RWPE2 (cell line): ENCODE measurements at places on chromosomes 3 and 15.

GRCh38 chr3:56111606-56112304 is 356.5 kb downstream of the ERC2 start:
- no peak for DNase-seq

- DNase-seq: no peak
Observed at GRCh38 chr3:37103103-37103808, 71.1 kb downstream of the LRRFIP2 start.

DNA sequence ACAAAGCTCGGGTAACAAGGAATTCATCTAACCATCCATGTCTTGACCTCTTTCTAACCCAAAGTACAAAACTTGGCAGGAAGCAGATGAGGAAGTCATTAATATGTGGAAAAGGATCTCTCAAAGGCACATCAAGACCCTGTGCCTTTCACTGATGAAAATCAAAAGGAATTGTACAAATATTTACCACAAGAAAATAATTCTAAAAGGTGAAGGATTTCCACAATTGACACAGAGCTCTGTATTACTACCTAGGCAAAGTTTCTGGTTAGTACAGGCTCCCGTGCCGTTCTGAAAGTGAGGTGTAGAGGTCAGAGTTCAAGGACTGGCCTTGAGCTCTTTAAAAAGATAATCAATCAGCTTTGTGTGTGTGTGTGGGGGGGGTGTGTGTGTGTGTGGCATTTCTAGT is 239.7 kb upstream of the ICE2 start:
- no peak for DNase-seq

DNA sequence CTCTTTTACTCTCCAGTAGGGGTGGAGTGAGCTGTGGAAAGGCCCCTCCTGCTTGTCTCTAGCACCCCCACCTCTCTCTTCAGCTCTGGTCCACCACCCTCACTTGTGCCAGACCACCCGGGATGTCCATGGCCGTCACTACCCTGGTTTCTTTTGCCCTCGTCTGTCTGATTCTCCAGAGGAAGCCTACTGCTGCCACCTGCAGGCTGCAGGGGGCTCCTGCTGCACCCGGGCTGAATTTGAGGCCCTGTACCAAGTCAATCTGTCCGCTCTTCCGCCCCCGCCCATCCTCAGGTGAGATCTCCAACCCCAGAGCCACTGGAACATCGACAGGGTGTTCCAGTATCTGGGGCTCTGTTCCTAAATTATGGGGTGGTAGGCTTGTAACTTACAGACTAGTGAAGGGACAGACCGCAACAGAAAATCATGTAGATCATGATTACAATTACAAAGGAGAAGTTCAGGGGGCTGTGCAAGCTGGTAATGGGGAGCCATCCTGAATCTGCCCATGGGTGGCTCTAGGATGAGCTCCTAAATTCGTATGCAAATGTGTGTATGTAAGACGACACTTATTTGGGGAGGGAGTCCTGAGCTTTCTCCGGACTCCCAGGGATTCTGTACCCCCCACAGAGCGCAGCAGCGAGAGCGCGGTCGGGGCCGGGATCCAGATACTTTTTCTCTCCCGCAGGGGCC is 683 bp upstream of the UNC45A start:
- peak; percentile 95 for DNase-seq

DNA sequence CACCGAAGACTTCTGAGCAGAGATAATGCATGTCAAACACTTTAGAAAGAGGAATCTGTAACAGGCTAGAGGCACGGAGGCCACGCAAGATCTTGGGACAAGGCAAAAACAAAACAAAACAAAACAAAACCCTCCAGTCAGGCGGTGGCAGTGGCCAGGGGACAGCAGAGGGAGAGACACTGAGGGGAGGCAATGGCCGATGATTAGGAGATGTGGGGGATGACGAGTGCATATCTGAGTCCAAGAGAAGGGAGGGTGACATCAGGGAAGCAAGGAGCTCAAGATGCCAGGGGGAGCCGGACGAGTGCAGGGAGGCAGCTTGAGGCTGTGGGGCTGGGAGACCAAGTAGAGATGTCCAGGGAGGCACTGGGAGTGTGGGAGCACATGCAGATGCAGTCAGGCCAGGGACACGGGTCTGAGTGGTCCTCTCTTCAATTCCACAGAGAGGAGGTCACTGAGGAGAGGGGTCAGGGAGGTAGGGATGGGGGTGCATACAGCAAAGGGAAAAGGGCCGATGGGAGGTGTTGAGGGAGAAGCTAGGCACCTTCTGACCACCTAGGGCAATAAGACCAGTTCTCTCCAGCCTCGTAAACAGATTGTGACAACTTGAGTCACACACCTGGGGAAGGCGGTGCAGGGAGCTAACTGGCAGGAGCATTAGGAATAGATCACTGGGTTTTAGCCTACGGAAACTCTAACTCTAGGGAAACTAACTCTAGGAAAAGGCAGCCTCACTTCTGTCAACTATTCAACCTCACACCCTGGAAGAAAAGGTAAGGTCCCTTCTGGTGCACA is 29.6 kb downstream of the SLCO2A1 start:
- no peak for DNase-seq

- DNase-seq: no peak
Observed at GRCh38 chr3:139285691-139286090, 58.1 kb upstream of the MRPS22 start.

DNA sequence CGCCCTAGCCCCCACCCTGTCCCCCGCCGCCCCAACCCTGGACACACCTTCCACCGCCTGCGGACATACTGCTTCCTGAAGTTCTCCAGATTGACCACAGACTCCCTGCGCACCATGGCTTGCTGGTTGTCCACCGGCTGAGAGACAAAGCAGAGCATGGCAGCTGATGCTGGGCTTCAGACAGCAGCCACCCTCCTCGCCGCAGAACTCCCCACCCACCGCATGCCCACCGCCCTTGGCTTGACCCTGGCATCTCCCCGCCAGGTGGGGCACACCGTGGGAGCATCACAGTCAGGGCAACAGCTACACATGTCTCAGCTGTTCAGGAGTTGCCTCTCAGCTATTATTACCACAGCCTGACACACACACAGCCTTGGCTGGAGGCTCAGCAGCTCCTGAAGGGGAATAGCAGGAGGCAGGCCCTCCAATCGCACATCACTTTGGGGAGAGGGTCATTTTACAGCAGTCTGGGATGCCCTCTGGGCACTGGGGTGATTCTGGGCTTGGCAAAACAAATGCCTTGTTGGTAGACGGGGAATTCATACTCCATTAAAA is 78.4 kb upstream of the HERC1 start:
- no peak for DNase-seq

GRCh38 chr3:13689373-13690260 is 140.7 kb downstream of the FBLN2 start:
- no peak for DNase-seq

DNA sequence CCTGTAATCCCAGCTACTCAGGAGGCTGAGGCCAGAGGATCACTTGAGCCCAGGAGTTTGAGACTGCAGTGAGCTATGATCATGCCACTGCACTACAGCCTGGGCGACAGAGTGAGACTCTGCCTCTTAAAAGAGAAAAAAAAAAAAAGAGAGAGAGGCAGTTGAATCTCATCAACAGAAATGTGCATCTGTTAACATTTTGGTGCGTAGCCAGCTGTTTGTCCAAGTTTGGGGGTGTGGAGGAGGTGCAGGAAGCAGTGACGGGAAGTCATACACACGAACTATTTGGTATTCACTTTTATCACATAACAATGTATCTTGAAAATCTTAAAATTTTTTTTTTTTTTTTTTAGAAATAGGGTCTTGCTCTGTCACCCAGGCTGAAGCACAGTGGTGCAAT is 18.2 kb upstream of the CEMIP start:
- no peak for DNase-seq

DNA sequence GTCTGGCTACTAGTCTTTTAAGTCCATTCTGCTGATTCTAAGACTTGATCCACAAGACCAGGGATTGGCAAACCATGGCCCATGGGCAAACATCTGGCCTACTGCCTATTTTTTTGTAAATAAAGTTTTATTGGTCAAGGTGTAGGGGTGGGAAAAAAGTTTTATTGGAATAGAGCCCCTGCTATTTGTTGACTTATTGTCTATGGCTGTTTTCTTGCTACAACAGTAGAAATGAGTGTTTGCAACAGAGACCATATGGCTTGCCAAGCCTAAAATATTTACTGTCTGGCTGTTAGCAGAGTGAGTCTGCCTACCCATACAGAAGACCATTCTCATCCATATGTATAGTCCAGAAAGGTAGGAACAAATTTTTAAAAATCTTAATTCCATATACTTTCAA is 106.4 kb downstream of the PTPRG start:
- DNase-seq: no peak

DNA sequence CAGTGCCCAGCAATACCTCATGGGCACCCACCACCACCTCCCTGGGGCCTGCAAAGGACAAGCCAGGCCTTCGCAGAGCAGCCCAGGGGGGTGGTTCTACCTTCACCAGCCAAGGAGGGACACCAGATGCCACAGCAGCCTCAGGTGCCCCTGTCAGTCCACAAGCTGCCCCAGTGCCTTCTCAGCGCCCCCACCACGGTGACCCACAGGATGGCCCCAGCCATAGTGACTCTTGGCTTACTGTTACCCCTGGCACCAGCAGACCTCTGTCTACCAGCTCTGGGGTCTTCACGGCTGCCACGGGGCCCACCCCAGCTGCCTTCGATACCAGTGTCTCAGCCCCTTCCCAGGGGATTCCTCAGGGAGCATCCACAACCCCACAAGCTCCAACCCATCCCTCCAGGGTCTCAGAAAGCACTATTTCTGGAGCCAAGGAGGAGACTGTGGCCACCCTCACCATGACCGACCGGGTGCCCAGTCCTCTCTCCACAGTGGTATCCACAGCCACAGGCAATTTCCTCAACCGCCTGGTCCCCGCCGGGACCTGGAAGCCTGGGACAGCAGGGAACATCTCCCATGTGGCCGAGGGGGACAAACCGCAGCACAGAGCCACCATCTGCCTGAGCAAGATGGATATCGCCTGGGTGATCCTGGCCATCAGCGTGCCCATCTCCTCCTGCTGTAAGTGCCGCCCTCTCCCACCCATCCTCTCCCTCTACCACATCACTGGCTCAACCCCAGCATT is 19.2 kb upstream of the BFSP2 start:
- no peak for DNase-seq

DNA sequence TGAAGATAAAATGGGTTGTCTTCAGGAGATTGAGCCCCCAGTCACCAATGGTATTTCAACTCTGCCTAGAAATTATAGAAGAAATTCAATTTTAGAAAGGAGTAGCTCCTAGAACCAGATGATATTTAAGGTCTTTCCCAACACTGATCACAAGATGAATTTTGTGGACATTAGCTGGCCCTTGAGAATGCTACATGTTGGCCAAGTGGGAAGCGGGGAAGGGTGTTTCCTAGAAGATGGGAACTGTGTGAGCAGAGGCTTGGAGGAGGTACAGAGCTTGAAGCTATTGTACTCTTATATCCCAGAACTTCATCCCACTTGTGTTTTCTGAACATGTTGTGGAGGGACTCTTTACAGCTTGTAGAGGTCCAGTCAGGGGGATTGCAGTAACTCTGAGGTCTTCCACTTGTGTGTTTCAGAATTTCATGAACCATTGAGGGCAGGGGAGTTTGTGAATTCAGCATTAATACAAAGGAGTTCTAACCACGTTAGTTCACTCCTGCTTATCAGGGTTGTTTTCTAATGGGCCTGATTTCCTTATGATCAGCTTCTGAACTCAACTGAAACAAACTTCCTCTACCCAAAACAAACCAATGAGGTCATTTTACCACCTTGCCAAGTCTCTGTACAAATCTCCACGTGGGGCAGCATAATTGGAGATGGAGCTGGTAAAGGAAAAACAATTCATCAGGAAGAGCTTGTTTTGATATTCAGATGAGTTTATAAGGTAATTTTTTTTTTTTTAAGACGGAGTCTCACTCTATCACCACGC is 152.6 kb upstream of the TPM1 start:
- no peak for DNase-seq

DNA sequence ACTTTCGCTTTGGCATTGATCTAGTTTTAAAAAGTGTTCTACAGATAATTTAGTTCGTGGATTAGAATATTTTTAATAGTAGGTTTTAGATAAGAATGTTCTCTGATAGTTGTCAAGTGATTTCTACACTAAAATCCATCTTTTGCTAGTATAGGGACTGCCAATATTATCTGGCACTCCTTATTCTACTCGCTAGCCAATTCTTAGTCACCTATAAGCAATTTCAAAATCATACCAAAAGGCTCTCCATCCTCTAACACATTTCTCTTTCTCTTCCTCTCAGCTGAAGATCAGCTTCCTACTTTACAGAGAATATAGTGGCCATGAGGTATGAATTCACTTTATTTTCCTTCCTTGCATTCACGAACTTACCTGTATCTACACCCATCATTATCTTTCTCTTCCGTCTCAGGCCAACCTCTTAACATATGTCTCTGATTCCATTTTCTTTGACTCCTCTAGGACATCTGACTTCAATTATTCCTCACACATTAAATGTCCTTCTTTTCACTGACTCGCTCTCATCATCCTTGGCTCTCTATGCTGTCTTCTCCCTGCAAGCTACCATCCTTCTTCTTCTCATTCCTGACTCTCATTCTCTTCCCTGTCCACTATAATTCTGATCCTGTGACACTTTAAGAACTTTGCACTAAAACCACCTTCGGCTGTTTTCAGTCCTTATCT is 35.5 kb downstream of the C3orf80 start:
- DNase-seq: no peak

- no peak for DNase-seq
Observed at GRCh38 chr3:139289860-139290524, 53.8 kb upstream of the MRPS22 start.

DNA sequence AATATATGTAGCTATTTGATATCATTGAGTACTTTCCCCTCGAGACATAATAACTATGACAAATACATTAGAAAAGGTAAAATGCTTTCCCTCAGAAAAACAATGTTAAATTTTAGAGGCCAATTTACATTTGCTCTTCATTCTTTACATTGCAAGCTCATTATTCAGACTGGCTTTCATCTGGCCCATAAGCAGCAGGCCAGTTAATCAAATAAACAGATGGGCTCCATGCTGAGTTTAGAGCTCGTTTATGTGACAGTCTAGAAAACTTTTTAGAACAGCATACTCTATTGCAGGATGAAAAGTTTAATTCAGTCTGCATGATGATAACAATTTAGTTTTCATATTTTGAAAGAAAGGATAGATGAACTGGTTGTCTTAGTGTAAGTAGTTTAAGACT is 150.6 kb downstream of the DUT start:
- no peak for DNase-seq

GRCh38 chr15:68310178-68310803 is 32.7 kb downstream of the FEM1B start:
- no peak for DNase-seq
